ENCODE measurements at places on chromosomes 1 and 21. TPM values are rescaled to one million over a fixed set of nuclear protein-coding genes. Genes with fewer than 3 reads are reported as not detected.

Gene SH3BGR
- total RNA-seq, result 1.3 TPM

Gene PDZK1
- 5.3 TPM for total RNA-seq

Gene VHLL
- total RNA-seq, result not detected

Gene SERINC2
- total RNA-seq, result 269 TPM

Gene LYSMD1
- 7.4 TPM for total RNA-seq

Gene NR1I3
- total RNA-seq, result not detected

Gene FAM43B
- 0.10 TPM for total RNA-seq

Gene OR6K3
- not detected for total RNA-seq

Gene AMY1C
- not detected for total RNA-seq

Gene WNT3A
- total RNA-seq, result not detected

Gene C1orf87
- not detected for total RNA-seq

Gene PPIE
- 75.6 TPM for total RNA-seq

Gene NOS1AP
- not detected for total RNA-seq

Gene RXRG
- 0.39 TPM for total RNA-seq

Gene GUCA2A
- total RNA-seq, result not detected

Gene AGBL4
- total RNA-seq, result not detected

Gene ANKRD34A
- total RNA-seq, result 1.3 TPM

Gene LCE1E
- total RNA-seq, result not detected

Gene LIN28A
- total RNA-seq, result not detected

Gene NKAIN1
- total RNA-seq, result 2.2 TPM

Gene KIAA1614
- 1.7 TPM for total RNA-seq

Gene SH2D1B
- 0.12 TPM for total RNA-seq

Gene IL19
- total RNA-seq, result not detected

Gene PTGER3
- not detected for total RNA-seq

Gene OR2W3
- not detected for total RNA-seq

Gene FBLIM1
- 75.5 TPM for total RNA-seq

Gene PLEKHN1
- total RNA-seq, result 0.88 TPM

Gene IGSF3
- 41.8 TPM for total RNA-seq

Gene ENO1
- 4,316 TPM for total RNA-seq

Gene SELP
- not detected for total RNA-seq

Gene HAO2
- not detected for total RNA-seq

Gene ABCA4
- 0.10 TPM for total RNA-seq

Gene NEXN
- total RNA-seq, result 1.7 TPM

Gene CRNN
- total RNA-seq, result not detected

Gene VAMP3
- 140 TPM for total RNA-seq

Gene KIF2C
- 127 TPM for total RNA-seq

Gene KRTAP6-1
- total RNA-seq, result not detected

Gene PLPPR5
- 0.20 TPM for total RNA-seq

Gene PCP4L1
- not detected for total RNA-seq

Data from RPMI7951 (cell line).